ENCODE measurements at places on chromosomes 12 and 14.

DNA sequence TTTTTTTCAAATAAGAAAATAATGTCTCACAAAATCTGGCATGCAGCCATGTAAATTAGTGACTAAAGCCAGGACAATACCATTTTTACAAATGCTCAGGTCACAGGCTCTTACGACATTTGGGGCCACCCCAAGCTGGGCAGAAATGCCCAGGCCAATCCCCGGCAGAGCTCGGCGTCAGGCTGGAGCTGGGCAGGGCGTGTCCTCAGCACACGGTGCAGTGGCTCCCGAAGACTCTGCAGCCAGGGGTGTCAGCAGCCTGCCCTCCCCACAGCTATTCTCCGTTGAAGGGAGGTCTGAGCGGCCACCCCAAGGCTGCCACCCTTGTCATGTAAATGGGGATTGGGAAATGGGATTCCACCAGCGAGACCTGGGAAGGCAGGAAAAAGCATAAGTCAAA, 158.6 kb downstream of the DICER1 start:
- DNase-seq, result no peak

DNA sequence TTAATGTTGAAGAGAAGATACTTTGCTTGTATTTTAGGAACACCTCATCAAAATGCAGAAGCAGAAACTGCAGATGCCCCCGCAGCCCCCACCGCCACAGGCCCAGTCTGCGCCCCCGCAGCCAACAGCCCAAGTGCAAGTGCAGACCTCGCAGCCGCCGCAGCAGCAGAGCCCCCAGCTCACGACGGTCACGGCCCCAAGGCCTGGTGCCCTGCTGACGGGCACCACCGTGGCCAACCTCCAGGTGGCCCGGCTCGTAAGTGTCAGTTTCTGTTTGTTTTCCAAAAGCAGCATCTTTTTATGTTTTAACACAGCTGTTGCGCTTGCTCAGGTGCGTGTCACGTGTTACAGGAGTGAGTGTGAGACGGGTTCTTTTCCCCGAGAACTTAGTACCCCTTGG, 79.5 kb downstream of the DDX51 start:
- DNase-seq, result no peak

DNA sequence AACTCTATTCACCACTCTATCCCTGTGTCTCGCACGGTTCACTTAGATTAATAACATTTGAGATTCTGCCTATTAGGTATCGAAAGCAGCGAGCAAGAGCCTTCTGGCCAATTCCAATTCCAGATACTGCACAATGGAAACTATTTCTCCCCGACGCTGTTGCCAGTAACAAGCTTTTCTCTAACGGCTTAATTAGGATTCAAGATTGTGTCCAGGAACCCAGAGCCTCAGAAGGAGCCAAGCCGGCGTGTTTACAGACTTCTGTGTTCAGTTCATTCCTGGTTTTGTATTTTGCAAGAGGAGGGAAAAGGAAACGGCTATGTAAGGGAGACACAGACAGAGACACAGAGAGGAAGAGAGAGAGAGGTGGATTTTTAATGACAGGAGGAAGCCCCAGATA, 185.6 kb downstream of the DICER1 start:
- no peak for DNase-seq

DNA sequence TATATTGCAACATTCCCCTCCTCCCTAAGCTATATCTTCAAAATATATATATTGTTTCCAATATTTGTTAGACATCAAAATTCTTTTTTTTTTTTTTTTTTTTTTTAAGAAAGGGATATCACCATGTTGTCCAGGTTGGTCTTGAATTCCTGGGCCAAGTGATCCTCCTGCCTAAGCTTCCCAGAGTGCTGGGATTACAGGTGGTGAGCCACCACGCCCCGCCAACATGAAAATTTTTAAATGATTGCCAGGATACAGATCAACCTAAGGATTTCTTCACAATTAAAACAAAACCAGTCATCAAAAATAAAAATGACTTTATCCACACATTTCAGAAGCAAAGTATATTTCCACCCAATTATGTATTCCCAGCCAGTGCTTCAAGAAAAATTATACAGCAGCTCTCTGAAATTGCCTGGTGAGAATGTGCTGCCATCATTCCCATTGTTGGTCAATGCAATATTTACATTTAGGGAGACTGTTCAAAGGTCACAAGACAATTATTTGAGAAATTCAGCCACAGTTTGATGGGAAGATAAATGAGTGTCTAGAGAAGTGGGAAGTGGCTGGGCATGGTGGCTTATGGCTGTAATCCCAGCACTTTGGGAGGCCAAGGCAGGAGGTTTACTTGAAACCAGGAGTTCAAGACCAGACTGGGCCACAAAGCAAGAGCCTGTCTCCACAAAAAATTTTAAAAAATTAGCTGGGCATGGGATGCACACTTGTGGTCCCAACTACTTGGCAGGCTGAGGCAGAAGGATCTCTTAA, 141.7 kb upstream of the AMIGO2 start:
- no peak for DNase-seq

- no peak for DNase-seq
These were observed 212.9 kb downstream of the ESR2 start for GRCh38 chr14:64081174-64081746.

DNA sequence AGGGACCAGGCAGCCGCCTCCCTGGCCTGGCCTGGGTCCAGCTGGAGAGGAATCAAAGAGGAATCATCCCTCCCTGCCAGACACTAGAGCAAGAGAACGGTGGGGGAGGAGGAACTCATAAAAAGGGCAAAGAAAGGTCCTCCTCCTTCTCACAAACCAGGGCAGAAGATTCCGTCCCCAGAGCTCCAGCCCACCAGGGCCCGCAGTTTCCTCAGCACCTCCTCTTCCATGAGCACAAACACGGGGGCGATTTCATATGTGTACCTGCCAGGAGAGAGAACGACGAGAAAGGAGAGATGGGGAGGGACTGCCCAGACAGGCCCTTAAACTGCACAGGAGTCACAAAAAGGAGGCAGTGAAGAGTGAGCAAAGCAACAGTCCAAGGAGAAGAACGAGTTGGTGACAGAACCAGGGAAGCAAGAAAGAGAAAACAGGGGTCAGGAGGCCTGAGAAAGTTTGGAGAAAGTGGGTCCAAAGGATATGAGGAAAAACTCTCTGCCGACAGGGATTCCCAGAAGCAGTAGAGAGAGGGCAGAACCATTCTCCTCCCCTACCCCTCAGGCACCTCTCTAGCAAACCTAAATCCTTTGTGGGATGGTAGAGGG, 8.7 kb upstream of the ZNF740 start:
- DNase-seq, result no peak

DNA sequence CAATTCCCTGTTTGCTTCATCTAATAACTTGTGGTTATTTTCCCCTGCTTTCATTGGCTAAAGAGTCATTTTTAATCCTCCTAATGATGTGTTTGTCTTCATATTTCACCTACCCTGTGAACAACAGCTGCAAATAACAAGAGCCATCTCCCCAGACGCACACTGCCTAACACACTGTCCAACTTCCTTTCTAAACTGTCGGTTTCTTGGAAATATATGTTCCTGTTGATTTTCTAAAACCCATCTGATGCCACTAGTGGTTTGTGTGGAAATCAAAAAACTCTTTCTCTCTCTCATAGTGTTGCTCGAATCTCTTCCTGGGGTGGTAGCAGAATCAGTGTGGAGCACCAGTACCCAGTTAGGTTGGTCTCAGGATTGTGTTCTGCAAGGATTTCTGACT, 226.9 kb downstream of the EPS8 start:
- no peak for DNase-seq

DNA sequence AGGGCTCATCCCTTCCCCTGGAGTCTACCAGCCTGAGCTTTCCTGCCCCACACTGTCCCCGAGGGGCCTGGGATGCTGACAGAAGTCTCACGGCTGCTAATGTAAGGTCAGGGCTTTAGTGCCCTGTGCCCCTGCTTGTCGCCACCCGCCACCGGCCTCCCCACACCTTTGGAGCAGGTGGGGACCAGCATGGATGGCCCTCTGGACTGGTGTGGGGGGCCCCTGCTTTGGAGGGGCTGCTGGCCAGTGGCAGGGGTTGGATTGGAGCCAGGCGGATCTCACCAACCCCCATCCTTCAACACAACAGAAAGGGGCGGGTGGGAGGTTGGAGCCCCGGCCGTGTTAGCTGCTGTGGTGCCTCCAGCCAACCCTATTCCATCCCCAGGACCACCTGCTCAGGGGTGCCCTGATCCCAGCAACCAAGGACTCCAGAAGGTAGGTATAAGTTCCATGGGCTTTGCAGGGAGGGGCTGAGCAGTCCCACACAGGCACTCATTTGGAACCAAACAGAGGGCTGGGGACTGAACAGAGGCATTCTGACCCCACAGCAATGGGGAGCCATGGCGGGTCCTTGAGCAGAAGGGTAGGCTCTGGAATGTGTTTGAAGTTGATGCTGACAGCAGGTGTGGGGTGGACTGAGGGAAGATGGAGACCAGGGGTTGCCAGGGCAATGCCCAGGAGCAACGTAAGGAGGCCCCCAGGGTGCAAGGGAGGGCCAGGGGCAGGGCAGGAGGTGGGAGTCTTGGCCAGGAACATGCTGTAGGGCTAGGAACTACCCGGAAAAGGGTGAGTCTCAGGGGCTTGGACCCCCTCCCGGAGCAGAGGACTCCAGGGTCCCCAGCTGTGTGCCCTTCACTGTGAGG, 145.1 kb upstream of the C14orf180 start:
- DNase-seq, result no peak

DNA sequence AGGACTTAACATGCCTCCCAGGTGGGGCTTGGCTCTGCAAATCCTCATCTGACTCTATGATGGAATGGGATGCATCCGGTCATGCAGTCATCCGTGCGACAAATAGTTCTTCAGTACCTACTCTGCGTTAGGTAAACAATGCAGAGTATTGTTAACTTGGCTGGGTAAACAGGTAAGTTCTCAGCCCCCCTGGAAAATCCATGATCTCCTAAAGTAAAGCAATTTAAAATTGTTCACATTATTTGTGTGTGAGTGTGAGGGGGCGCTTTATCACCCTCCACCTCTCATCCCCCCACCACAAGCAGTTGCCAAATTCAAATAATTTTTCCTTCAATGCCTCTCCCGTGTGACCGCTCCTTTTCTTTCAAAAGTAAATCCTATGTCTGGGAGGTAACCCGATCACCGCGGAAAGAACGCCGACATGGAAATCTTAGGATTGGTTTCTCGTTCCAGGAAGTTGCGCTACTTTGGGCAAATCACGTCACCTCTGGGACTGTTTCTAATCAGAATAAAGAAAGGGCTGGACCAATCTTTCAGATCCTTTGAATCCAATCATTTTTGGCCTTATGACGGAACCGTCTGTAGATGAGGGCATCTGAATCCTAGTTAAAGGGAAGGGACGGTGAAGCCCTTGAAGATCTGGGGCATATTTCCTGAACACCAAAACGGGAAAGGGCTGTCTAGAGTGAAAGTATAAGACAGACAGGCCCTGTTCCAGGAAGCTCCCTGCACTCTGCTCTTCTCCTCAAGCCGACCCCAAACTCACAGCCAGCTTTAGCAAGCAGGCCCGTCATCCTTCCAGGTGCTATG, 44.0 kb upstream of the SINHCAF start:
- DNase-seq, result no peak

GRCh38 chr12:6553051-6553868, 2.6 kb downstream of the IFFO1 start:
- no peak for DNase-seq

- DNase-seq, result no peak
These were observed 24.8 kb downstream of the PLEK2 start for GRCh38 chr14:67387195-67387594.

DNA sequence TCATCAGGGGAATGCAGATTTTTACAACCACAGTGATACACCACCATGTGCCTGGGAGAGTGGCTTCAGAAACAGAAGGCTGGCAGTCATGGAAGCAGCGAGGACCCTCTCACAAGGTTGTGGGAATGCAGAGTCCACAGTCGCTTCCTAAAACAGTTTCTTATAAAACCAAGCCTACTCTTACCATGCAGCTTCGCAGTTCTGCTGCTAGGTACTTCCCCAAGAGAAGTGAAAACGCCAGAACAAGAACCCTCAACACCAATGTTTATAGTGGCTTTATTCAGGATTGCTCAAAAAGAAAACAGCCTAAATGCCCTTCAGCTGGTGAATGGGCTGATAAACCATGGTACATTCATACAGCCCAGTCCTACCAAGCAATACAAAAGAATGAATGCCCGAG, 87.2 kb downstream of the DDX51 start:
- no peak for DNase-seq

GRCh38 chr14:68811171-68811570, 18.3 kb upstream of the ZFP36L1 start:
- DNase-seq, result no peak

DNA sequence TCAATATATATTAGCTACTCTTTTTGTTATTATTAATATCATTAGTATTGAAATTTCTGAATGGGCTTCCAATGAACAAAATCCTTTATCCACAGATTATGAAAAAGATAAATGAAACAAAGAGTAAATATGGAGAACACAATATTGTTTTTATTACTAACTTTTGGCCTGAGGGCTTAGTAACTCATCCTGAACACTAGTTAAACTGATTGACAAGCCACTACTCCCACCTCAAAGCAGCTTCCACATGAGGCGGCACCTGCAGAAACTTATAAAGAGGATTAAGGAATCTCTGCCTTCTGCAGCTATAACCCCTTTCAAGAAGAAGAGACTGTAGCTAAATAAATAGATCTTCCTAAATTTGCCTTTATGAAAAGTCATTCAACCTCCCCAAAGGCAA, 187.6 kb upstream of the ALG10 start:
- DNase-seq, result no peak

DNA sequence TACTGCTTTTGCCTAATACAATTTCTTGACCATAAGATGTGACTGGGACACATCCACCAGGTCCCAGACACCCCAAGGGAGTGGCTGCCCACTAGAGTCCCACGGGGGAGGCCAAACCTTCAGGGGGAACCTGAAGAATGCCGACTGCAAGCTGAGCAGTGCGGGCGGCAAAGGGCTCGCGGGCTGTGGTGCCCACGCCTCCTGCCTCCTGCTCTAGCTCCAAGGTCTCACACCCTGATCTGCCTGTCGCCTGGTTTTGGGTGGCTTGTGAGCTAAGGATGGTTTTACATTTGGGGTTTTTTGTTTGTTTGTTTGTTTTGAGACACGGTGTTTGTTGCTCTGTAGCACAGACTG, 75.2 kb downstream of the MOK start:
- no peak for DNase-seq

- no peak for DNase-seq
These were observed 33.2 kb downstream of the ZNF664 start for GRCh38 chr12:124006085-124006845.

- DNase-seq, result no peak
These were observed 53.3 kb downstream of the CHGA start for GRCh38 chr14:92976268-92976667.
